ENCODE measurements at places on chromosomes 4 and X.

DNA sequence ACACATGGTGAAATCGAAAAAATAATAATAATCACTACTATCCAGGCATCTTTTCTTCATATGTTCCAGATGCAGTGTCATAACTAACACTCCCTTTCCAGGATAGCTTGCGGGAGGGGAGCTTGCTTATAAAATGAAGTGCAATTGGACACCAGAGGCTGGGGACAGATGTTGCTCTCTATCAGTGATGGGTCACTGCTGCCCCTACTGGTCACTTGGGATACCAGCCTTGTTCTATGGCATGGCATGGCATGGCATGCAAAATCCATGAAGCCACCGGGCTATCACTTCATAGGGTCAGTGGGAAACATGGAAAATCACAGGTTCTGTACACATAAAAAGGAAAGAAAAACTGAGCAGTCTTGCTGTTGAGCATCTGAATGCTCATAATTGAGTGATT lies 168.1 kb downstream of the GLRA2 start:
- no peak for DNase-seq

- DNase-seq, result no peak
These were observed 56.4 kb downstream of the PGRMC1 start for GRCh38 chrX:119292445-119292844.

DNA sequence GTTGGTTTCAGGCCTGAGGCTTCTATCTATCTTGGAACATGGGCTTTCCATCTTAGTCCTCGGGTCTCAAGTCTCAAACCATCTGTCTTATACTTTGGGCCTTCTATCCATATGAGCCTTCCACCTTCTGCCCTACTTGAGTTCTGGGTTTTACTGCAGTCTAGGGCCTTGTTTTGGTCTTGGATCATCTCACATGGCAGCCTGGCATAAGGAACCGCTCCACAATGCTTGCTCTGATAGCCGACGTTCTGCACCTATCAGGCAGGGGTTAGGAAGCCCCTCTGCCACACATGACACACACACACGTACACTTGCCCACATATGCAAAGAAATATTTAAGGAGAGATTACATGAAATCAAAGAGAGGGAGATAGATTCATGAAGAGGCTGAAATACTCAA lies 264.0 kb downstream of the CHIC1 start:
- no peak for DNase-seq

DNA sequence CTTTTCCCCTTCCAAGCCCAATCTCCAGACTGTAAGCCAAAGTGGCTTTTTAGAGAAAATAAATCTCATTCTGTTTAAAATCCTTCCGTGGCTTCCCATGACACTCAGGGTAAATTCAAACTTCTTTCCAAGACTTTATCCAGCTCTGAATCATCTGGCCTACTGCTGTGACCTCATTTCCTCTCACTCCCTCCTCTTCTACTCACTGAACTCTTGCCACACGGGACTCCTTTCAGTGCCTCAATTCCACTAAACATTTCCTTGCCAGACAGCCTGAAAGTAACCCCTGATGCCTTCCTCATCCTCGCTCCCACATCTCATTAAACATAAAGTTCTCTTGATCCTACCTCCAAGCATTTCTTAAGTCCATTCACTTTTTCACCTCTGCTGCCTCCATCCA lies 27.8 kb upstream of the RNF128 start:
- no peak for DNase-seq

DNA sequence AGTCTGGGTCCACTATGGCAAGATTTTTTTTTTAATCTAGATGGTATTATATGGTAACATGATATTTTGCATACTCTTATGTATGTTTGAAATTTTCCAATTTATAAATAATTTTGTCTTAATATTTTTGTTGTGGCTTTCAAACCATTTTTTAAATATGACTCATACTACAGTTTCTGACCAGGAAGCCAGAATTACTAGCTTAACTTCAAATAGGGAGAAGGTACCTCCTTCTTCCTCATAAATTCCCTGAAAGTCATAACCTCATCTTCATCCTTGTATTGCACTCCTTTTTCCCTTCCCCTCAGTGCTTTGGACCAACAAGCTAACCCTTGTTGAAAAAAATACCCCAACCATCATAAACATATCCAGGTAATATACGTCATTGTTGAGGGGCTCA lies 21.6 kb downstream of the ARAP2 start:
- no peak for DNase-seq

GRCh38 chr4:182699795-182700194 lies 217.4 kb downstream of the DCTD start:
- DNase-seq, result no peak

GRCh38 chrX:42930951-42931350 lies 153.0 kb upstream of the PPP1R2C start:
- DNase-seq, result no peak

GRCh38 chr4:48633657-48634056 lies 143.6 kb downstream of the ZAR1 start:
- DNase-seq, result no peak

GRCh38 chr4:2934077-2934812 lies 29.0 kb downstream of the NOP14 start:
- DNase-seq, result no peak

All from stimulated activated CD4-positive, alpha-beta T cell treated with anti-CD3 and anti-CD28 coated beads, TNF-alpha, amount 100 ng/mL, for 24 hours (primary cell).